Stimulated activated CD4-positive, alpha-beta T cell treated with anti-CD3 and anti-CD28 coated beads, Interleukin-15, amount 100 ng/mL, for 1 hour (primary cell): ENCODE measurements at places on chromosomes 6 and 20.

- DNase-seq, result peak; percentile 23
Measured at GRCh38 chr6:7050872-7051779, 56.6 kb upstream of the RREB1 start.

DNA sequence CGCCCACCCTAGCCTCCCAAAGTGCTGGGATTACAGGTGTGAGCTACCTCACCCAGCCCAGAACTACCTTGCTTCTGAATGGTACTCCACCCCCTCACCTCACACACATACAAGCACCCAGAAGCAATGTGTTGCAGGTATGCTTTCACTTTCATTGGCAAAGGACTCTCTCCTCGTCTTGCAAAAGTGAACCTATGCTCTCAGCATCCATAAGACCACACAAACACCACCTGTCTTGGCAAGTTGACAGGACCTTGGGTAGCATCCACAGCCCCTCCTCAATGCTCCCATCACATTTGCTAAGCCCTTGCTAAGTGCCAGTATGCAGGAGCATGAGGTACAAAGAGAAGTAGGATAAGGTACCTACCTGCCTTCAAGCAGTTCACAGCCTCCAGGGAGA is 3.7 kb downstream of the KIF13A start:
- DNase-seq, result no peak

DNA sequence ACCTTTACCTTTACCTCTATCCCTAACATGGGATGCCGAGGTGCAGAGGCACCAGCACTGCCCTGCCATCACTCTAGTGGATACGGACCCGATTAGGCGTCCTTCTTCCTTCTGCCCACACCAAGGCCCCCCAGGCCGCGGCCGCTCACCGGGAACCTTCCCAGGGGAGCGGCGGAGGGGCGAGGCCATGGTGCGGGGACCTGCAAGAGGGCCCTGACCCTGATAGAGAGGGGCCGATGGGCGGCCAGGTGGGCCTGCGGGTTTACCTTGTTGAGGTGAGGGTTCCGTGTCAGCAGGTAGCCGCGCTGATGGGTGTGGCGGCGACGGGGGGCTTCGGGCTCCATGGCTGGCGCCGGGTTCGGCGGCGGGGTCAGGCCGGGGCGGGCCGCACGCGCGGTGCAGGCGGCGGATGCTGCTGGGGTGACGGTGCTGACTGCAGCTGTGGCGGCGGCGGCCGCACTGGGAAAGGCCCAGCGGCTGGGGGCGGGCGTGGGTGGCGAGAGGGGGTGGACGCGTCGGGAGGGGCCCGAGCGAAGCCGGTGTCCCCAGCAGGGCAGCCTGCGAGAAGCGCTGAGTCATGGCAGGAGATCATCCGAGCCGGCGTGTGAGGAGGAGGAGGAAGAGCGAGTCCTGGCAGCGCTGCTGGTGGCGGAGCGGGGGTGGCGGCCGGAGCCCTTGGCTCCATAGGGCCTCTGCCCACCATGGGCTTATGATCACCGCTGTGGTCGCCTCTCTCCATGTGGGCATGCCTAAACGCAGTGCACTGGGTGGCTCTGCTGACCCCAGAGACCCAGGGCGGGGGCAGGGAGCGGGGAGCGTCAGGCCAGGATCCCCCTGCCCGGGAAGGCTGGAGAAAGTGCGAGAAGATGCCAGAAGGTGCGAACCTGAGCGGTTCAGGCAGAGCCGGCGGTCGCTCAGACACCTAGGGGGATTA is at the start of gene ME1:
Gene ME1, minus strand, starts transcription at position 441 of the 934 bp plus-strand sequence. Its CDS starts 97 bp downstream, at position 344.
- DNase-seq, result peak; percentile 11

- DNase-seq, result no peak
Measured at GRCh38 chr6:45522486-45522885, 144.8 kb upstream of the SUPT3H start.

DNA sequence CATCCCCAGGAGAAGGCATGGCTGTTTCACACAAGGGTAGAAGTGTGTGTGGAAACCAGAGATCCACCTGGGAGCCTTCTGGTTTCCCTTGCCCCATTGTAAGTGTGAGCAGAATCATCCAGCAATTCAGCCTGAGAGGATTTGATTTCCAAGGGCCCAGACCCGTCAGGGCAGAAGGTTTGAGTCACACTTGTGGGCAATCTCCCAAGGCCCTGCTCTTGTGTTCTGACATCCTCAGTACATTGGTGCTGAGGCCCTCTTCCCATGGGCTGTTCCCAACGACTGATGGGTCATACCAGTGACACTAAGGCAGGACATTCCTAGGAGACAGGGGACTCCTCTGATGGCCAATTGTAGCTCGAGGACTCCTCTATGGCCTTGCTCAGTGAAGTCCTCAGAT is 58.2 kb upstream of the POLR1H start:
- DNase-seq, result no peak

DNA sequence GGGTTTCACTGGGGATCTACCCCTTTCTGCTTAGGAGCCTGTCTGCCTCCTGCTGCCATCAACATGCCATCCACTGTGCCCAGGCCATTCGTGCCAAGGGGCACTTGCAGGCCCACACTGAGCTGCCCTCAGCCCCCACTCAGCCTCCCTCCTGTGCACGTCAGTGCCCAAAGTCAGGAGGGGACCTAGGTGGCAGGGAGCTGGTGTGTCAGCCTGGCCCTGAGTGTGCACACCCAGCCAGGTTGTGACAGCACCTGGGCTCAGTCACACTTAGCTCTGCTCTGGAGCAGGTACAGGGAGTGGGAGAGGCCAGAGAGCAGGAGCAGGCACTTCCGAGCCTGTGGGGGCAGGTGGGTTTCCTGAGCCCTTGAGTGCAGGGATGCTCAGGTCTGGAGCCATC is 63.6 kb upstream of the SYNCRIP start:
- no peak for DNase-seq

- DNase-seq, result no peak
Measured at GRCh38 chr6:108597572-108598304, 37.0 kb downstream of the FOXO3 start.

GRCh38 chr6:14767226-14767625 is 478.6 kb upstream of the JARID2 start:
- no peak for DNase-seq

GRCh38 chr20:32631933-32632460 is 41.7 kb downstream of the C20orf203 start:
- DNase-seq, result no peak

DNA sequence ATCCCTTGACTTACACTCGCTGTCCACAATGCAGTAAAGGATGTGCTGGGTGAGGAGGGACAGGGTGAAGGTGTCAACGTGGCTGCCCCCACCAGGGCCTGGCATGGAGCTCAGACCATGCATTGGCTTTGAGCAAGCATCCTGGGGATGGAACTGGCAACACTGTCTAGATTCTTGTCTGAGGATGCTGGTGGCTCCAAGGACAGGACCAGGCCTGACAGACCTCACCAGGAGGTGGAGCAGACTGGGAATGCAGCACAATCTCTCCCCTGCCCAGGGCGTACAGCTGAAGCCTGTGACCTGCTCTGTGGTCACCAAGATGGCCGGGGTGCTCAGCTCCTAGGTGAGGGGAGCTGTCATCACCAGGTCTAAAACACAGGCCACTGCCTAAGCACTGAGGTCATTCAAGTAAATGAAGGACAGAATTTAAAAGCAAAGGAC is 50.9 kb downstream of the MYH7B start:
- no peak for DNase-seq

GRCh38 chr6:155828989-155829388 is 373.4 kb upstream of the NOX3 start:
- no peak for DNase-seq

DNA sequence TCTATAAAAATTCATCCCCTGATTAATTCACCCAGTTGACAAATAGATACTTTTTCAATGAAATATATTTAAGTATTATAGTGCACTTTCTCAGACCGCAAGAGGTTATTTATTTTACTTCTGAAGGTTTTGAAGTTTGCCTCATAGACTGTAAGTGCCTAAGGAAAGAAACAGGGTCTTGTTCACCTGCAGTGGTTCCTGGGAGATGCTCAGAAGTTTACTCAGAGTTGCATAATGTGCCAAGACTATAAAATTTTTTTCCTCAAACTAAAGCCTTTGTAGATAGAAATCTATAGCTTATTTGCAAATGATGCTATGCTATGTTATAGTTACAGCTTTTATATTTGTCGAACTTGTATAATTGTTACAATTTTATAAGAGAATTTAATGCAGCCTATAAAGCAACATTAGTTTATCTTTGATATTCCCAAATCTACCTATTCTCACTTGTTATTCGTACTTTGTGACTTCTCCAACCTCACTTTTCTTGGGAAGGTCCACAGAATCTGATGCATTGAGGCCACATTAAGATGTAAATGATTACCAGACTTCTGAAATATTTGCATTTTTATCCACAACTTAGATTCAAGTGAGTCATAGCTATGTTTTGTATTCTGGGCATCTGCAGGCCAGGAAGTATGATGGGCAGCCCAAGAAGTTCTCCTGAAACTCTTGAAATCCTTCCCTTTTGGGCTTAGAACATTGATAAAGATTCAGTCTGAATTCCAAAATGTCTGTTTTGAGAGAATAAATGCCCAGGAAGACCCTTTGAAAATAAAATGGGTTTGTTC is 35.7 kb downstream of the KCNQ5 start:
- no peak for DNase-seq

- no peak for DNase-seq
Measured at GRCh38 chr6:30781395-30781742, 37.0 kb upstream of the IER3 start.

DNA sequence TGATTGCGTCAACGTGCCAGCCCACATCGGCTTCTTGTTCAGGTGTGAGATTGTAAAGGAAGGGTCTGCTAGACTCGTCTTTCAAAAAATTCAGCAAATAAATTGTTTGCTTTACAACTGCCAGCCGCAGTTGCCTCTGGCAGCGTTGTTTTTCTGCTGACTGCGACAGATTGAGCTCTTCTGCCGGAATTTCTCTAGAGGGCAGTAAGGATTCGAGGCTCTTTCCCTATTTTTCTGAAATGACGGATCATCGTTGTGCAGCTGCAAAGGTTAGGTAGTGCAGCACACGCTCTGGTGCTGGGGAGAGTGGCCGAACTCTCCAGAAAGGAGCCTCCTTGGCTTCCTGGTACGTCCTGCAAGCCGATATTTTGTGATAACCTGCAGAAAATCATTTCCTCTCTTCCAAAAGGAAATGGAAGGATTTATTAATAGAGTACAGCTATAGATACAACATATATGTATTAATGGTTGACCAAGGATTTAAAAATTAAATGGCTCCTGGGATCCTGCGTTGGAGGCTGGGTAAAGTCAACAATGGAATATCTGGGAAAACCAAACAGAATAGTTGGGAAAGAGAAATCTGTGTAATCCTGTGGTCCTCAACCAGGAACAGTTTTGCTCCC is 121.9 kb upstream of the ZFP64 start:
- DNase-seq, result no peak

DNA sequence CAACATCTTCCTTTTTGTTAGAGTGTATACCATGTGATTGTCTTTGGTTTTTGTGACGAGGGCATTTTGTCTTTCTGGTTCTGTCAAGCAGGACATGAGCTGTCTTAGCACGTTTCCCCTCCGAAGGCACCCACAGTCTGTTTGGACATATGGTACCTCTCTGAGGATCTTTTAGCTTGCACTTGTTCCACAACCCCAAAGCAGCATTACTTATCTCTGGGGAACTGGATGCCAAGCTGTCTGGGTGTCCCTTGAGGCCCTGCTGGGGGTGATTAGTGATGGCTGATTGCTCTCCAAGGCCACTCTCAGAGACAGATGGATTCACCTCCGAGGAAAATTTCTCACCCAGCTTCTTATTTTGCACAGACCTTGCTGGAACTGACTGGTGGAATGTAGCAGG is 445.0 kb upstream of the CHD6 start:
- DNase-seq, result no peak

DNA sequence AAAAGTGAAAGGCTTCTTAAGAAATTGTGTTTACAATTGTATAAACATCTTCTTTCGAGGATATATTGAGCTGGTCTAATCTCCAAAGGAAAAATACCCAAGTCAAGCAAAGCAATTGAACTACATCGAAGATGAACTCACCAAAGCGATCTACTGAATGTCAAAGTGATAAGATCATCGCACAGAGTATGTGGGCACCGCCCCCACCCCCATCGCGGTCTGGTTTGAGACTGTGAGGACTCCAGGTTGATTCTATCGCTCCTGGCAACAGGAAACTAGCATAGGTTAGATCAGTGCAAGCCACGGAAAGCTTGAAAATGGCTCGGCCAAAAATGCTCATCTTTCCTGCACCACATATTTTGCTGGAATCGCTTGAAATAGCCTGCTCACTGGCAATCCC is 133.2 kb upstream of the RPS6KA2 start:
- DNase-seq, result peak; percentile 35

DNA sequence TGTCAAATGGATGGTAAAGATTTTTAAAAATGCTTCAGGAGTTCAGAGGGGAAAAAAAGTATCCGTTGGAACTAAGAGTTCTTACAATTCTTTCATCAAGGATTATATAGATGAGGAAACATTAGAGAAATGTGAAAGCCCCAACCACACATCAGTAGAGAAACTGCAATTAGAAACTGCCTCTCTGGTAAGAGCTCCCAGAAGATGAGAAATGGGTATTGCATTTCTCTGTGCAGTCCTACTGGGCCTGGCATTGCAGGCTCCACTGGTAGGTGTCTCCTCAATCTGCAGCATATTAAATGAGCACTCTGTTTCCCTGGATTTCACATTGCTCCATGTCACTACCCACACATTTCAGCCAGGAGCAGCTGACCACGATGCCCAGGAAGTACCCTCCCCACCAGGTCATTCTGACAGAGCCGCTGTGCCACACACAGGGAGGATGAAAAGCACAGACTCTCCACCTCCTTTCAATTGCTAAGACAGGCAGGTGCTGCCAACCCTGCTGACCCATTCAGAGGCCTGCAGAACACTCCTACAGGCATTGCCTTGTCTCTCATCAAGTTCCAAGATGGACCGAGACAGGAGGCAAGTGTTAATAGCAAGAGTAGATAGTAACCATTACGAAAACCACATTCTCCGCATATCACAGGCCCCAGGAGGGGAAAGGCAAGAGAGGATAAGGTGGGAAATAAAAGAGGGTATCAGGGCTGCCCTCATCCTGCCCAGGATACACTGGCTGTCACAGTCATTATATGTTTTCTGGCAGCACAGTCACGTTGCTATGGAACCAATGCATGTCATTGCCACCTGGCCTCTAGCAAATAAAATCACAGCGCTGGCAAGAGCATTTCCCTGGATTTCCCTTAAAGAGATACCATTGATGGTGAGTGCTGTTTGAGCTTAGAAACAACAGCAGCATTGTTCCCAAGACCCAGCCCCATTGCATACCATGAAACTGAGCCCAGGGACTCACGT is 241.7 kb downstream of the ATXN1 start:
- no peak for DNase-seq

- no peak for DNase-seq
Measured at GRCh38 chr20:11372876-11373790, 544.6 kb upstream of the BTBD3 start.

GRCh38 chr6:39240155-39240757 is 11.0 kb upstream of the KCNK5 start:
- DNase-seq, result no peak

GRCh38 chr20:584161-584970 is 25.7 kb downstream of the TCF15 start:
- DNase-seq, result no peak

DNA sequence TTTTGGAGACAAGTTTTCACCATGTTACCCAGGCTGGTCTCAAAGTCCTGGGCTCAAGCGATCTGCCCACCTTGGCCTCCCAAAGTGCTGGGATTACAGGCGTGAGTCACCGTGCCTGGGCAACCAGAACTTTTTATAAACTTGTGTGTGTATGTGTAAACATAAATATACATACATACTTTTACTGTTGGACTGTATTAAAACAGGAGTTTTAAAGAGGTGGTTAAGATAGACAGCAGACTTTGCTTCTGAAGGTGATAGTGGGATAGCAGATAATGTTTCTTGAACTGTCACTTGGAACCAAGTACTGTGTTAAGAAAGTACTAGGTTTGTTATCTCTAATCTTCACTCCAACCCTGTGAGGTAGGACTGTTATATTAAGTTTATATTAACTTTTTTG is 28.6 kb upstream of the MAPK13 start:
- no peak for DNase-seq

GRCh38 chr20:37298190-37298939 is 8.9 kb downstream of the MANBAL start:
- no peak for DNase-seq
